ENCODE measurements at places on chromosomes 5 and 9. TPM values are rescaled to one million over a fixed set of nuclear protein-coding genes. Genes with fewer than 3 reads are reported as not detected.

The PPP3R2 gene
- total RNA-seq, result not detected

The SFXN1 gene
- total RNA-seq, result 39.6 TPM

DNA sequence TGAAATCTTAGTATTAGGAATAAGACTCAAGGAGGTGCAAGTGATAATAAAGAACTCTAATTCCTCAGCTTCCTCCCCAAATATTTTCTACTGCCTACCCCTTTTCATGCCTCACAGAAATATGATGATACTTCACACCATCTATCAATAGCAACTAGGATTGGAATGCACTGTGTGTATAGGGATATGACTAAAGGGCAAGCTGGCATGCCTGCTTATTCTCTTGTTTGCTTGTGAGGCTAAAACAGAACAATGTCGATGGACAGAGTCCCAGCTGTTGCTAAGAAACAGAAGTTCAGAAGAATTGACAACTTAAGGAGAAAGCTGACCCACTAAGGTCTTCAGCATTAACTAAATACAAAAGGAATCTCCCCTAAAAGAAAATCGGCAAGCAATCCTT, 9.7 kb upstream of the CHD1 start:
- DNase-seq, result no peak
- H3K36me3 ChIP-seq, result no peaks in the 10 kb centered on the region
- no peak overlapping the region for H3K27ac ChIP-seq
- no peaks in the 10 kb centered on the region for H3K27me3 ChIP-seq
- no peaks in the 10 kb centered on the region for H3K4me1 ChIP-seq

GRCh38 chr5:93845376-93845775, 104.0 kb upstream of the POU5F2 start:
- H3K4me3 ChIP-seq, result no peak overlapping the region
- H3K36me3 ChIP-seq, result peaks cover 27% of the 10 kb centered on the region
- no peaks in the 10 kb centered on the region for H3K4me1 ChIP-seq
- no peak overlapping the region for H3K27ac ChIP-seq
- no peak for DNase-seq
- no peaks in the 10 kb centered on the region for H3K27me3 ChIP-seq

The STKLD1 gene
- total RNA-seq, result 0.38 TPM

The LAMC3 gene
- 1.4 TPM for total RNA-seq

DNA sequence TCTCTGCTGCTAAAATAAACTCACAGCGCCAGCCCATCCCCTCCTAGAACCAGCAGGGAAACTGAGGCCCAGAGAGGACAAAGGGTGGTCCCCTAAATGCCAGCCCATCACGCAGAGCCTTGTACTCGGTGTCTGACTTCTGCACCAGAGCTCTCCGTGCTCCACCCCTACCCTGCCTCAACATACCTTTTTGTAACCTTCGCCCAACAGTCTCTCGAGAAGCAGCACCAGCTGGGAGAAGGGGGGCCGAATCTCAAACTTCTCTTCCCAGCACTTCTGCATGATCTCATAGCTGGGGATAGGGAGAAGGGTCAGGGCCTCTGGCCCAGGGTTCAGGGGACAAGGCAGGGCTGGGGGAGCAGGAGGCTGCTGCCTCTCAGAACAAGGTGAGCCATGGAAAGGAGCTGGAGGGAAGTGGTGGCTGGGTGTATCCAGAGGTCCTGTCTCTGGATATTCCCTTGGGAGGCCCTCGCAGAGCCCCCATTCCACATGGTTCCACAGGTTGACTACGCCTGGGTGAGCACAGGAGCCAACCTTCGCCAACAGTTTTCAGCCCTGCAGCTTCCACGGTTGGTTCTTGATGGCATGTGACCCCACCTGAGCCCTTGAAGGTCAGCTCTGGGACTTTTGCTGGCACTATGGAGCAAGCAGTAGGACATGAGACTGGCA, 32.3 kb upstream of the CSF1R start:
- H3K4me1 ChIP-seq, result peaks cover 3% of the 10 kb centered on the region
- no peaks in the 10 kb centered on the region for H3K27me3 ChIP-seq
- peaks cover 70% of the 10 kb centered on the region for H3K36me3 ChIP-seq

DNA sequence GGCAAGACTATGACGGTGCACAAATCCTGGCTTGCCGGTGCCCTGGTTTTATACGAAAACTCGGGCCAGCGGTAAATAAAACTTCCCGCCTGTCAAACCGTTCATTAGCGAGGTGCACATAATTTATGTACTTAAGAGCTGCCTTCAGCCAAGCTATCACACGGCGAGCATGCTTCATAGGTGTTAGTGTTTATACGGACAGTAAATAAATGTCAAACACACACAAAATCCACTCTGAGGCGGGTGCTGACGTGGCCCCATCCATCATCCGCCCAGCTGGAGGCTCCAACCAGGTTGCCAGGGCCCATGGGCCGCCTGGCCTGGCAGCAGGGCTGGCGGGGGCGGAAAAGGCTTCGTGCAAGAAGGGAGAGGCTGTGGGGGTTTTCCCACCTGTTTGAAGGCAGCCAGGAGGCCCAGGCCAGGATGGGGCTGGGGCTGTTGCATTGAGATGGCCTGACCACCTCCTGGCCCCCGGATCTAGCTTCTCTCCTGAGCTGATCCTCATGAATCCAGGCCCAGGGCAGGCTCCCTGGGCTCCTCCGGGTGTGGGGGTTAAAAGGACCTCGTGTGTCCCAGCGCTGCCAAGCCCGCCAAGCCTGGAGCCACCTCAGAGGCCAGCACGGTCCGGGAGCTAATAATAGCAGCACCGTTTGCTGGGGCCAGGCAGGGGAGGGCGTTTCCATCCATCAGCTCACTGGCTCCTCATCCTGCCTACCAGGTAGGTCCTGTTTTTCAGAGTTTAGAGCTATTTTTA, 43.2 kb downstream of the BARX1 start:
- no peaks in the 10 kb centered on the region for H3K36me3 ChIP-seq
- no peak for DNase-seq
- no peak overlapping the region for H3K4me3 ChIP-seq
- no peak overlapping the region for H3K27ac ChIP-seq
- H3K27me3 ChIP-seq, result no peaks in the 10 kb centered on the region

- H3K4me3 ChIP-seq, result no peak overlapping the region
- H3K4me1 ChIP-seq, result peaks cover 15% of the 10 kb centered on the region
- H3K27me3 ChIP-seq, result no peaks in the 10 kb centered on the region
- no peak for DNase-seq
- H3K36me3 ChIP-seq, result peaks cover 16% of the 10 kb centered on the region
- H3K27ac ChIP-seq, result no peak overlapping the region
These were observed 10.5 kb downstream of the SLC2A8 start for GRCh38 chr9:127407492-127407843.

DNA sequence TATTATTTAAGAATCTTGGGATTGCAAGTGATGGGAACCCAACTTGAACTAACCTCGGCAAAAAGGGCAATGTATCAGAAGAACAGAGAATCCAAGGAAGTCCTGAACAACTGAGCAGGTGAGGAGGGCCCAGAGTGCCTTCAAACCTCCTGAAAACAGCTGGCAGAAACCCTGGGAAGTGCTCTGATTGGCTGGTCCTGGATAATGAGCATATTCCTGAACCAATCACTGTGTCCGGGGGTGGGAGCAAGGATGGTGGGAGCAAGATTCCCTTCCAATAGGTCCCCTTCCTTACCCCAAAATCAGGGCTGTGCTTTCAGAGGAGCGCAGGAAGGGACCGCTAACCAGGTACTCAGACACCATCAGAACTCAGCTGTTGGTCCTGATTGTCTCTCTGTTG, 31.9 kb upstream of the TBC1D2 start:
- H3K27ac ChIP-seq, result no peak overlapping the region
- no peaks in the 10 kb centered on the region for H3K4me1 ChIP-seq
- H3K4me3 ChIP-seq, result no peak overlapping the region
- DNase-seq, result no peak
- no peaks in the 10 kb centered on the region for H3K36me3 ChIP-seq
- no peaks in the 10 kb centered on the region for H3K27me3 ChIP-seq

DNA sequence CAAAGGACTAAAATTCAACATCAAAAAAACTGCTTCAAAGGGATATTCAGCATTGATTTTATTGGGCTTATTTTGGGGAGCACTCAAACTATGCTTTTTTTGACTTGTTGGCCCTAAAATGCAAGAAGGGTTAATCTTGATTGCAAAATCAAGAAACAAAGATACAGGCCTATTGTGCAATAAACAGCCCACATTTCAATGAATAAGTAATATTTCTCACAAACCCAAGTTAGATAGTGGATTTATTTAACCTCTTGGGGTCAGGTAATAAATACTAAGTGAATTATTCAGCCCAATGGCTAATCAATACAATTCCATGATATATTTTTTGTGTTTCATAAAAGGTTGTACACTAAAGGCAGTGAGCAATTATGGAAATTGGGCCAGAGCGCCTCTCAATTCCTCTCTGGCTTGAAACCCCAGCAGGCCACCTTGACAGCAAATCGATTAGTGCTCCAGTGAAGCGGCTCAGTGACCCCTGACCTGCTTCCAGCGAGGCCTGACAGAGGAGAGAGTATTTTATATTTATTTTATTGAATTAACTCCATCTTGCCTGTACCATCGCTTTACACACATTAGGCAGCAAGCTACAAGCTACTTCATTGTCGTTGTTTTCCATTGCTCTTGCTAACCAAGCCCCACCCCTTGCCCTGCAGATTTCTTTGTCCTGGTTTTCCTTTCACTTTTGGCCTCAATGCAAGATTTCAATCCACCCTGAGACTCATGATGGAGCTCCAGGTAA, 65.5 kb downstream of the EBF1 start:
- H3K4me3 ChIP-seq, result peak overlapping the region; percentile 34
- H3K27me3 ChIP-seq, result no peaks in the 10 kb centered on the region
- H3K4me1 ChIP-seq, result peaks cover 3% of the 10 kb centered on the region

- no peak overlapping the region for H3K27ac ChIP-seq
- DNase-seq, result no peak
- H3K4me3 ChIP-seq, result no peak overlapping the region
- H3K27me3 ChIP-seq, result no peaks in the 10 kb centered on the region
These were observed 38.7 kb downstream of the NKX2-5 start for GRCh38 chr5:173196133-173196952.

- no peaks in the 10 kb centered on the region for H3K27me3 ChIP-seq
- no peaks in the 10 kb centered on the region for H3K36me3 ChIP-seq
- DNase-seq, result no peak
- H3K4me1 ChIP-seq, result no peaks in the 10 kb centered on the region
- no peak overlapping the region for H3K27ac ChIP-seq
These were observed 128.7 kb downstream of the RPS23 start for GRCh38 chr5:82149434-82149833.

The DMRTA1 gene
- 3.6 TPM for total RNA-seq

The SPINK6 gene
- not detected for total RNA-seq

DNA sequence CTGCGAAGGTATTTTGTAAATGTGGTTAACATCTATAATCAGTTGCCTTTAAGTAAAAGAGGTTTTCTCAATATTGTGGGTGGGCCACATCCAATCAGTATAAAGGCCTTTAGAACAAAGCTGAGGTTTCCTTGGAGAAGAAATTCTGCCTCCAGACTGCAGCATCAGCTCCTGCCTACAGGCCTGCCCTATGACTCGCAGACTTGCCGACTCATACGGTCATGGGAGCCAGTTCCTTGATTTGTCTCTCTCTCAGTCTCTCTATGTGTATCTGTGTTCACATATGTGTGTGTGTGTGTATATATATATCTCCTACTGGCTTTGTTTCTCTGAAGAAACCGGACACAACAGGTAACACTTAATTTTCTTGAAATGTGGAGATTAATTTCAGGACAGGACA, 45.3 kb downstream of the SLC36A1 start:
- H3K27ac ChIP-seq, result no peak overlapping the region
- no peak for DNase-seq

The LCNL1 gene
- total RNA-seq, result not detected

- H3K27ac ChIP-seq, result no peak overlapping the region
- DNase-seq, result no peak
- no peak overlapping the region for H3K4me3 ChIP-seq
- no peaks in the 10 kb centered on the region for H3K4me1 ChIP-seq
- no peaks in the 10 kb centered on the region for H3K27me3 ChIP-seq
These were observed 50.1 kb upstream of the HAND1 start for GRCh38 chr5:154528005-154528594.

GRCh38 chr5:178625679-178626483, 969 bp downstream of the CLK4 start:
- H3K4me1 ChIP-seq, result peaks cover 55% of the 10 kb centered on the region
- no peak for DNase-seq
- no peaks in the 10 kb centered on the region for H3K27me3 ChIP-seq

DNA sequence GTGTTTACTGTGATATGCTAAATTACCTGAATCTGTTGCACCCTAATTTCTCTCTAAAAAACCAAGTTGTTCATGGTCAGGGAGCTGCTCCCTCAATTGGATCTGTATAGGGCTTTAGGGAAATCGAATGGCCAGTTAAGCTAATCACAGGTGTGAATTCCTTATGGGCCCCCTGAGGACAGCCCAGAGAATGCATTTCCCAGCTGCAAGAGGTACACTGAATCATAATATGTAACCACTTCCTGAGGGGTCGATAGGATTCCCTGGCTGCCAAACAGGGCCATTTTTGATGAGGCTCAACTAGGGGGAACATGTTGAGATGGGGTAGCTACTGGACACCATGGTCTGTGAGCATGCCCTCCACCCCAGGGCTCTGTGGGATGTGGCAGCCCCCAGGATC, 478.6 kb downstream of the CCDC171 start:
- H3K27ac ChIP-seq, result no peak overlapping the region
- H3K4me1 ChIP-seq, result no peaks in the 10 kb centered on the region
- H3K4me3 ChIP-seq, result no peak overlapping the region
- no peaks in the 10 kb centered on the region for H3K27me3 ChIP-seq
- DNase-seq, result no peak
- no peaks in the 10 kb centered on the region for H3K36me3 ChIP-seq
